Fibroblast of lung (primary cell): ENCODE measurements at places on chromosomes 6 and 20. TPM values are rescaled to one million over a fixed set of nuclear protein-coding genes. Genes with fewer than 3 reads are reported as not detected.
A peak's percentile ranks its signal among the peaks of the same experiment; 100 is the strongest.

- no peak for DNase-seq
These were observed 570 bp downstream of the RAB44 start for GRCh38 chr6:36698196-36698595.

GRCh38 chr20:43681991-43682410 is 15.1 kb downstream of the MYBL2 start:
- no peak for DNase-seq

Gene CST4
- polyA plus RNA-seq: 0.16 TPM in 1 of 2 replicates, not detected in the other

Gene HLA-DOB
- polyA plus RNA-seq: 0.16 and 0.49 TPM in 2 replicates

- DNase-seq: no peak
These were observed 16.2 kb downstream of the FOXA2 start for GRCh38 chr20:22567944-22568871.

Gene BPIFB1
- not detected in 2 replicates for polyA plus RNA-seq

Gene TRIM31
- not detected in 2 replicates for polyA plus RNA-seq

GRCh38 chr6:151999194-151999593 is 191.7 kb downstream of the ESR1 start:
- peak; percentile 43 for DNase-seq

DNA sequence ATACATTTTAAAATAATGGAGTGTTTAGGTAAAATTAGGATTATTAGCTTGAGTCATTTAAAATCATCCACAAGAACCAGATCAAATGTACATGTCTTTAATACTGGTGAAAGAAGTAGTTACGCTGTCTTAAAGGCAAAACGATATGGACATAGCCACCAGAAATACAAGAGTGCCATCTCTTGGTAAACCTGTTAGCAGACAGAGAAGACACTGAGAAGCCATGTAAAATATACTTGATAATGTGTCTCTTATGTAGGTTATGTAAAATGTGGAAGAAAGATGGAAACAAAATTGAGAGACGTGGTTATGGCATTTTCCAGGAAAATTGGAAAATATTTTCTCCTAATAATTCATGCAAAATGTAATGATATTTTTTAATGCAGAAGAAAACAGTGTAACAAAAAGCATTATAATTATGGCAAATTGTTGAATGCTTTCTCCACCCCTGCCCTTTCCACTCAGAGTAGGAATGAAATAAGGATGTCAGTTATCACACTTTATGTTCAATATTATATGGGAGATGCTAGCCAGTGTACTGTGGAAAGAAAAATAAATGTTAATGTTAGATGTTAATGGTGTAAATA is 12.2 kb upstream of the SLC17A2 start:
- peak; percentile 12 for DNase-seq

DNA sequence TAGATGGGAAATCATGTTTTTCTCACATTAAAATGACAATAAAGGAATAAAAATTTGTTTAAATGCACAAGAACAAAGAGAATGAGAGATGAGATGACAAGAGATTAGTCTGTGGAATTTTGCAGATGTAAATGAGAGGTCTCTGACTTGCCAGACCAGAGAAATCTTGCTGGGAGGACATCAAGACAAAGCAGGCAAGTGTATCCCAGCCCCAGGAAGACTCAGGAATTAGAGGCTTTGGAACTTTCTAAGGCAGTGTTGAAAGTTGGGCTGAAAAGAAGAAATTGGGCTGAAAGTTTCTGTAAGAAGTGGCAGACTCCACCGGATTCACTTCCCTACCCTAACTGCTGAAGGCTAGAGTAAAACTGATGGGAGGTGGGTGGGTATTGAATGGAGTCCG is 54.6 kb downstream of the AFDN start:
- no peak for DNase-seq

- no peak for DNase-seq
These were observed 67.1 kb downstream of the EDN1 start for GRCh38 chr6:12356983-12357972.

Gene VTA1
- polyA plus RNA-seq: 95.4 and 99.3 TPM in 2 replicates

DNA sequence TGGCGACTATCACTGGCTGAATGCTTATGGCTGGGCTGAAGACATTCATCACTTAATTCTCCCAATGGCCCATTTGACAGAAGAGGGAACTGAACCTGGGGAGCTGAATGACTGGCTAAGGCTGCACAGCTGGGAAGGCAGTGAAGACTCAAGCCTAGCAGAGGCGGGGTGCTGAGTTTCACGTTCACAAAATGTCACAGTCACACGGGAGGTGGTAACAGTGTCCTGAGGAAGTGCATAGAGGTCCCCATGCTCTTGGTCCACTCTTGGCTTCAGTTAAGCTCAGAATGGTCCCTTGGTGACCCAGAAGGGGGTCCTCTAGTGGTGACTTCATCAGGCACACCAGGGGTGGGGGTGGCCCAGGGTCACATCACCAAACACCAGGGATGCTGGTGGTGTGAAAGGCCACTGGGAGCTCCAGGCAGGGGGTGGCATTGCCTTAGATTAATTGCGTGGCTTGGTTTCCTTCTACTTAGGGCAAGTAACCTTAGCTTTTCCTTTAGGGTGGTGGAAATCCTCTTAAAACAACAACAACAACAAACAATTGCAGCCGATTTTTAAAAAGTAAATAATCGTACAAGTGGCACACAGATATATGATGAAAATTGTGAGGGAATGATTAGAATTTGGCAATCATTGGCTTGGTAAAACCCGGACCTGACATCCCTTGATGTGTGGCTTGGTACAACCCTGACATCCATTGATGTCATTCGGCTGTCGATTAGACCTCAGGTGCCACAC is 45.0 kb downstream of the SULF2 start:
- no peak for DNase-seq

Gene MSH5
- 6.0 and 11.1 TPM in 2 replicates for polyA plus RNA-seq

Gene C6orf132
- polyA plus RNA-seq: 0.87 and 1.1 TPM in 2 replicates

GRCh38 chr6:36368921-36369865 is 18.3 kb downstream of the ETV7 start:
- peak; percentile 94 for DNase-seq

DNA sequence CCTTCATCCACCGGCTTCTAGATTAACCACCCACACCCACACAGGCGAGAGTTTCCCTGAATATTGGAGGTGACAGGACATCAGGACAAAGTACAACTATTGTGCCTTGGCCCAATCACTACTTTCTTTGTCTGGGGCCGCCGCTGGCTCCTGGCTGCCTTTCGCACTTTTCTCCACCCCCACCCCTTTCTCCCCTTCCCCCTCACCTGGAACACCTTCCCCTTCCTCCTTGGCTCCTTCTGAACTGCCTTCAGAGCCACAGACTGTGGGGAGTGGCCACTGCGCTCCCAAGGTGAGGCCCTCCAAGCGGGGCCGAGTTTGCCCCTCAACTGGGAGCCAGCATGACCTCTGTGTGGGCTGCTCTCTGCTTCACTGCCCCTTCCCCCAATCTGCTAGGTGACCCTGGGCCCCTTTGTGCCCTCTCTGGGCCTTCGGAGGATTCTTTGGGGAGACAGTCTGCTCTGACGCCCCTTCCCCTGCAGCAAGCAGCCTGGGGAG is 3.0 kb upstream of the VEGFA start:
- no peak for DNase-seq

Gene RSPH4A
- polyA plus RNA-seq: 0.14 and 0.18 TPM in 2 replicates

- peak; percentile 25 for DNase-seq
These were observed 587.9 kb upstream of the FLRT3 start for GRCh38 chr20:14925300-14925699.

- DNase-seq: no peak
These were observed 30.9 kb downstream of the LBP start for GRCh38 chr20:38377039-38377685.

- no peak for DNase-seq
These were observed 274.0 kb downstream of the MAFB start for GRCh38 chr20:40414843-40415615.

DNA sequence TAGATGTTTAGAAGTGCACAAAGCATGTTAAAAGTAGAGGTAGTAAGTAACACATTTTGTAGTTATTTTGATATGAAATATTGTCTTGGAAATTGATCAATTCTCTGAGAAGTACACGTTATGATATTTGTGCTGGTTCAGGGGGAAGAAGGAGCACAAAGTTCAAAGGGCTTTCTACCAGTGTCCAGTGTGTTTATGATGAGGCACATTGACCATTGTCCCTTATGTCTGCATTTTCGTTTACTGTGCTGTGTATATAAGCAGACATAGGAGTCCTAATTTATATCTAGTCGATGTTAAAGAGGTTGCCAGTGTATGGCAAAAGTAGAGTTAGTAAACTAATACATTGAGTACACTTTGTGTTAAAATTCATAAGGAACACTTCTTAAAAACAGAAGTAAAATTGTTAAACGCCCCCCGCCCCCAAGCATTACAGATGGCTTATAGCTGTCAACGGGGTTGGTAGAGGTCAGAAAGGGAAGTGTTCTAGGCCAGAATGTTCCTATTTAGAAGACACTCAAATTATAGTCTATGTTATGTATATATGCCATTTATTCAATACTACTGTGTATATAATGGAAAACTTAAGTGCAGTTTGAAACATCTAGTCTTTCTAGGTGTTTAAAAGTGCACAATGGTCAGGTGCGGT is 13.3 kb upstream of the HMGN4 start:
- DNase-seq: no peak

DNA sequence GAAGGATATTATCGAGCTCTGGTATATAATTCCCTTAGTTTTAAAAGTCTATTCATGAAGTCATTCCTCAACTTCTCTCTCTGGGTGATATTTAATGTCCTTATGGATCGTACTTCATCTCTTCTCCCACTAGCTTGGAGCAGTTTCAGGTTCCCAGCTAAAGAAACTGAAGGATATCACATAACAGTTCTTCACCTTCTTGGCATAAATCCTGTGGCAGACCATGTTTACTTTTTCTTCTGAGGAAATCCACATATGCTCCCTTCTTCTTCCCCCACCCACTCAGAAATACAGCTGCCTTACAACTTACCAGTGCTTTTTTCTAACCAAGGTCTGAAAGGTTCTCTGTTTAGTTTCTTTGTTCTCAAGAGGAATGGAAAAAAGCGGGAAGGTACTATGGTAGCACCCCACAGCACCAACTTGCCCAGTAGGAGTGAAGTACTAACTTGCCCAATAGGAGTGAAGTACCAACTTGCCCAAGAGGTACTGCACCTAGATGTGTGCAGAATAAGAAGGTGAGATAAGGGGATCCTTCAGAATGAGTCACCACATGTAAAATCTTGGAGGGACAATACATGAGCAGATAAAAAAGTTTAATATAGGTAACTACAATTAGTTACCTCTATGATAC is 53.1 kb downstream of the TSPYL4 start:
- DNase-seq: peak; percentile 62
